Skin of body (tissue), 3 donors: ENCODE measurements at places on chromosomes 3 and 15. TPM values are rescaled to one million over a fixed set of nuclear protein-coding genes. Genes with fewer than 3 reads are reported as not detected.

Gene PLD1
- total RNA-seq = 51.5 TPM

Gene AADACL2
- total RNA-seq = 21.6 TPM

Gene FOXB1
- not detected for total RNA-seq

Gene ATP13A3
- 73.5 TPM for total RNA-seq

Gene RTP1
- total RNA-seq = not detected

Gene DNAJB8
- total RNA-seq = not detected

Gene CADM2
- 2.5 TPM for total RNA-seq

Gene SLC28A2
- total RNA-seq = not detected

Gene IL1RAP
- total RNA-seq = 12.9 TPM

Gene C3orf22
- not detected for total RNA-seq

DNA sequence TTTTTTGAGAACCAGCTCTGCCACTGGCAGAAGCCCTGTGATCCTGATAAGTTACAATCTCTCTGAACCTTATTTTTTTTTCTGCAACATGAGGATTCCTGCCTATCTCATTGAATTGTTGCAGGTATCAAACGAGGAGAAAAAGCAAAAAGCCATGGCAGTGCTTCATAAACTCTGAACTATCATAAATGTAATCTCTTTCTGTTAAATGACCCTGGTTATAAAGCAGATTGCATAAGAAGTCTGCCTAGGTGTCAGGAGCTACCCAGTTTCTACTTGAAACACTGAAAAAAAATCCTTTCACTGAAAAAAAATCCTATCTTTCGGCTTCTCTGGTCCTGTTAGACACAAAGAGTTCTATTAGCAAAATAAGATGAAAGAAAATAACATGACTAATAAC lies 172.7 kb downstream of the FAM43A start:
- DNase-seq = no peak

DNA sequence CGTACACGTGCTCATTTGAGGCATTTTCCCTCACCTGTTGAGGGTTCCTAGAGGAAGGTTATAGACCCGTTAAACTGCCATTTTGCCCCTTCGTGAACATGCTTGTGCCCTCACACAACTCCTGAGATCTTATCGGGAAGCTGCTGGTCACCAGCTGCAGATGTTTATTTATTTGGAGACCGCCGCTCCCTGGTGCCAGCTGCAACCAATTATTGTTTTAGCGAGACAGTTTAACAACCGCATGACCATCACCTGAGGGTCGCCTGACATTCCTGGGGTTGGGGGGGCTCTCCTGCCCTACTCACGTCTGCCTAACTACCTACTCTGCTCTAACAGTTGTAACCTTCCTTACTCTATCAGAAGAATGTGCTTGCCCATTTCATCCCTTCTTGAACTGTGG lies 292.5 kb downstream of the MCTP2 start:
- DNase-seq = no peak

DNA sequence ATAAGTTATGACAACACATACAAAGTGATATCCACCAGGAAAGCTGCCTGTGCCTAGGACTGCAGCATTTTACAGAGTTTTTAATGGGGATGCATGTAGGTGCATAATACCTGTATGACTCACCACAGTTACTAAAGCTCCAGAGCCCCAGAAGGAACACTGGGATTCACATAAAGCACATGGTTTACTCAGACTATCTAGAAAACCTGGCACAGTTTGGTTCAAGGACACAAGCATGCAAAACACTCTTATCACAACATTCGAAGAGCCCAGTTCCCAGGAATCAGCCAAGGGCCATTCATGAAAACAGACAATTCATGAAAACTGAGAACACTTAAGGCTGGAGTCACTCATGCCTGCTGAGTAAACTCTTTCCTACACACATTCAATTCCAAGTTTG lies 261.0 kb downstream of the PYDC2 start:
- DNase-seq = no peak

GRCh38 chr3:23588547-23588946 lies 217.2 kb upstream of the UBE2E1 start:
- DNase-seq = no peak

GRCh38 chr3:359672-360071 lies 163.1 kb downstream of the CHL1 start:
- DNase-seq = no peak

GRCh38 chr3:152835601-152836102 lies 721 bp downstream of the P2RY1 start:
- DNase-seq = no peak

GRCh38 chr3:123652342-123652984 lies 67.6 kb upstream of the HACD2 start:
- peak; percentile 44 for DNase-seq

DNA sequence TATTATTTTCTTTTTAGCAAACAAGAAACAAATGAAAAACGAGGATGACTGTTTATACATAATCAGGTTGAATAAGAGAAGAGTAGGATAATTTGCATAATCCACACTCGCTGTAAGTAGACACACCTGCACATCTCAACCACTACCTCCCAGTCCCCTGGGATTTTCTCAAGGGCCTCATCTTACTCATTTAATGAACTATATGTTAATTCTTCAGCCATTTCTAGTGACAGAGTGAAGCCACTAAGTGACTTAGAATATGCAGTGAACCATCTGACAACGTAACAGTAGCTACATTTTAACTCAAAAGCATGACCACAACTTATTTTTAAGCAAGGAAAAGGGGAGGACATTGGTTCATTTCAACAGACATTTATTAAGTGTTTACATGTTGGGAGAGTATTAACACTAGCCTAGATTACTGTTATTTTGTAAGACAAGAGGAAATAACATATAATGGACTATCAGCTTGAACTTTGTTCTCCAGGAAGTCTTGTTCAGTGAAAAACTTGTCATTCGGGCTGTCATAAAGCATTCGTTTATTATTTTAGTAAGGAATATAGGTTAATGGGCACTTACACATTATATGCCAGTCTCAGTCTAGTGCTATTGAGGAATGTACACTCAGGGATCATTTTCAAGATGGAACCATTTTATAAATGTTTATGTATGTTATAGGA lies 173.0 kb upstream of the ROBO2 start:
- no peak for DNase-seq

DNA sequence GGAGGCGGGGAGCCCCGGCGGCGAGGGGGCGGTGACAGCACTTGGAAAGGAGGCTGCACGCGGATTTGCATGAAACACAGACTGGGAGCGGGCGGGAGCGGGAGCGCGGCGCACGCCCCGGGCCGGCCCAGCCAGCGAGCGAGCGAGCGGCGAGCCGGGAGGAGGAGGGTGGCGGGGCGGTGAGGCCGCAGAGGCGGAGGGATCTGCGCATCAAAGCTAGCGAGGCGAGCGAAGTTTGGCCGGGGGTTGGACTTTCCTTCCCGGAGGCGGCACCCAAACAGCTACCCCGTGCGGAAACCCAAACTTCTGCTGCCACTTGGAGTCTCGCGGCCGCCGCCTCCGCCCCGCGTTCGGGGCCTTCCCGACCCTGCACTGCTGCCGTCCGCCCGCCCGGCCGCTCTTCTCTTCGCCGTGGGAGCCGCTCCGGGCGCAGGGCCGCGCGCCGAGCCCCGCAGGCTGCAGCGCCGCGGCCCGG lies at the start of gene SMAD3:
SMAD3 (plus strand) TSS at position 72 of the 475 bp plus-strand sequence. CDS start 553 bp downstream, outside the sequence.
- peak; percentile 89 for DNase-seq

DNA sequence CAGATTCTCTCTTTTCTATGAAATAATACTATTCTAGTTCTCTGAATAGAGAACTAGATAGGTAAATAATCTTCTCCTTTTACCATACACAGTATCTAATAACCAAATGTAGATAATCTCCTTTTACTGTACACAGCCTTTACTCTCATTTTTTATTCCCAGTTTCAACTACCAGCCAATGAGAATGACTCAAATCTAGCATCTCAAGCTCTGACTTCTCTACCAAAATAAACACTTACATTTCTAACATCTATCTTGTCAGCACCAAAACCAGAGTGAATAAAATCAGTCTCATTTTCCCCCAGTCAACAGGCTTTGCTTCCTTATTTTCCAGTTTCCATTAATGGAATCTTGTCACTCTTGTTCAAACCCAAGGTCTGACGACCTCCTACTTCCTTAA lies 36.9 kb downstream of the LRRFIP2 start:
- no peak for DNase-seq

GRCh38 chr3:71784201-71784913 lies 591 bp downstream of the PROK2 start:
- DNase-seq = no peak

- DNase-seq = no peak
Observed at GRCh38 chr3:112967828-112968227, 7.1 kb downstream of the CD200R1 start.

DNA sequence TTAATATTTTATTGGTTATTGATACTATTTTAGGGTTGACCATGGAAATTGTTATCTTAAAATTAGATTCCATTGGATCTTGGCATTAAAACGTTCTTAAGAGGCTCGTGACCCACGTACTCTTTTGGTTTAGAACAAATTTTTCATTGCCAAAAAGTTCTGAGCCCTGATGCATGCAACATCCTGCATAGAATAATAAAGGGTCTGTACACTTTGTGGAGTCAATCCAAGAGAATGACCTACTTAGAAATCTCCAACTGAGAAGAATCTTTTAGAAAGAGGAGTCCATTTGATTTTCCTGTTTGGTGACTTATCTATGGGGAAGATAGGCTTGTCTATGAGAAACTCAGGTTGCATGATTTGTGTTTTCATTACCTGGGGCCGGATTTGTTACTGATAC lies 404.2 kb upstream of the RGMA start:
- DNase-seq = no peak

DNA sequence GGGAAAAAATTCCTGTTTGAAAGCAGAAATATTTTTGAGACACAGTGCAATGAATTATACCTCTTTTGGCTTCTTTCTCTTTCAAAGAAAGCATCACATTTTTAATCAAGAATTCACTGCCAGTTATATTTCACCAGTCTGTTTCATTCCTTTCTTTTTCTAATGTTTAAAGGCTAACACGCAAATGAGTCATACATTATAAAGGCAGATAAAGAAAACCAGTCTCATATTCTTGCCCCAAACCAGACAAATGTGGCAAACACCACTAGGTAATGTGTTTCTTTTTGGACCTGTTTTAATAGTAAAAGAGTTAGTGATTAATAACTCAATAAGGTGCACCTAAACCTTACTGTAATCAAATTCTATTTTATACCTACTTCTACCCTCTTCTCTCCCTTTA lies 83.8 kb downstream of the PLOD2 start:
- DNase-seq = no peak

- no peak for DNase-seq
Observed at GRCh38 chr3:51156147-51156546, 228.9 kb upstream of the MANF start.

- DNase-seq = no peak
Observed at GRCh38 chr3:112718516-112718915, 77.6 kb upstream of the CCDC80 start.

- peak; percentile 21 for DNase-seq
Observed at GRCh38 chr15:86591994-86592735, 512.5 kb downstream of the AGBL1 start.

DNA sequence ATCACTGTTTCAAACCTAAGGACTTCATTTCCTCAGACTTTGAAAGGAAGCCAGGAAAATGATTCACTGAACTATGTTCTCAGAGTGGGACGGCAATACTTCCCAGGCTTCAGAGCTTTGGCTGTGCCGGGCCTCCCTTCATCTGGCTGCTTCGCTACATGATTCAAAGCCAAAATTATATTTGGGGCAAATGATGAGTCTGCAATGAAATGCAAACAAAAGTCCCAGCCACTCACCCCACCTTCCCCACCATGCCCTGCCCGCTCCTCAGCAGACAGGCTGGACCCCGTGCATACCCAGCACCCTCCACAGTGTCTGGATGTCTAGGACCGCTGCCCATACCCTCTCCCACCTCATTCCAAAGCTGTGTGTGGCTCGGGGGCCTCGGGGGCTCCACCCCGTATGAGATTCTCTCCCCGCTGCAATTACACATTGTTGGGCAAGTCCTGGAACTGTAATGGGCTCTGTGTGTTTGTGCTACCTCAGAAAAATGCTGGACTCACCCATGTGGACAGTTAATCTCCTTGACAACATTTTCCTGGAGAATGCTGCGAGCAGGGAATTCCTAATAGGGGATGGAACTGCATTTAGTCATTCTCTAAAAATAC lies 32.2 kb downstream of the ATP10A start:
- peak; percentile 83 for DNase-seq

- no peak for DNase-seq
Observed at GRCh38 chr3:63864008-63864964, 619 bp downstream of the ATXN7 start.

- no peak for DNase-seq
Observed at GRCh38 chr3:130354430-130354829, 9.0 kb downstream of the COL6A5 start.

DNA sequence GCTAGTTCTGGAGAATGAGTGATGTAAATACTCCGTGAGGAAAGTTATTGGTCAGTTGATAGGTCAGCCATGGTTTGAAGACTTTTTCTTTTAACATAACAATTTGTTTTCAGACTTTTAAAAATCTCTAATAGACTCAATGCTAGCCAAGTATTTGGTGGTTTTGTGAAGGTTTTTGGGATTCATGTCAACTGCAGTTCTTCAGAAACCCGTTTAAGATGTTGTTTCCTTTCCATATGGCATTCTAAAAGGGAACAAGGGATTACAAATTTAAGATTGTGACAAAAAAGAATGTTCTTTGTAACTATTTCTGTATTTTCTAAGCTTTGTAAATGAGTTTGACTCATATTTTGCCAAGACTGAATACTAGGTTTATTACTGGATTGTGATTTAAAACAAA lies 281.7 kb upstream of the COL8A1 start:
- DNase-seq = no peak

DNA sequence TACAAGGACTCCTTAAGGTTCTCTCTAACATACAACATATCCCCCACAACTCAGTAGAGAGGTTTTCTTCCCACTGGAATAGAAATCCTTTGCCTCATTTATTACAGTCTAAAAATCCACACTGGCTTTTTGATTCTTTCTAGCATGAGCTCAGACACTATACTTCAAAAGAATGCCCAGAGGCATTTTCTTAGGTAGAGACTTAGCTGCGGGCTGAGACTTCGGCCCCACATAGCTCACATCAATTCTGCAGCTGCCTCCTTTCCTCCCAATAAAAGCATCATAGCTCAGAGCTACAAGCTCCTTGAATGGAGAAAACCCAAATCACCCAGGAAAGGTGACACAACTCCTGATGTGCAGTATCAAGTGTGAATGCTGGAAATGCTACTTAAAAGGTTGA lies 52.4 kb downstream of the AAGAB start:
- no peak for DNase-seq

GRCh38 chr3:161598639-161599038 lies 102.0 kb downstream of the OTOL1 start:
- DNase-seq = no peak

DNA sequence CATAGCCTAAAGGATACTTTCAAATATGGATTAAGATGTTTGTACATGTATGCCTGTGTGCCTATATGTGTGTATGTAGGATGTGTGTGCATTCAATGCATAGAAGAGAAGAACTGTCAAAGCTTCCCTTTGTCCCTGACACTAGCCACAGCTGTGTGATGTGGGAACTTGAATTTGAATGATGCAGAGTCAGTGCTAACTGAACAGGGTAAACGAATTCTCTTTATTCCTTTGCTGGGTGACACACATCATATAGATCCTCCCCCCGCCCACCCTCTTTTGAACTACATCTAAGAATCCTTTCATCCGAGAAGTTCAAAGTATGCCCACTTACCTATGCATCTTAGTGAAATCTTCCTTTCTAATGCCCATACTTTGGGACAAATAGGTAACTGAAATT lies 228.3 kb downstream of the GAP43 start:
- no peak for DNase-seq
